ENCODE measurements at places on chromosomes 2 and 18.
A peak's percentile ranks its signal among the peaks of the same experiment; 100 is the strongest.

GRCh38 chr2:233936089-233936488 is 18.9 kb downstream of the TRPM8 start:
- no peak for DNase-seq

GRCh38 chr18:25075331-25075730 is 276.6 kb downstream of the ZNF521 start:
- DNase-seq = no peak

- no peak for DNase-seq
These were observed 34.8 kb upstream of the RND3 start for GRCh38 chr2:150522269-150522668.

DNA sequence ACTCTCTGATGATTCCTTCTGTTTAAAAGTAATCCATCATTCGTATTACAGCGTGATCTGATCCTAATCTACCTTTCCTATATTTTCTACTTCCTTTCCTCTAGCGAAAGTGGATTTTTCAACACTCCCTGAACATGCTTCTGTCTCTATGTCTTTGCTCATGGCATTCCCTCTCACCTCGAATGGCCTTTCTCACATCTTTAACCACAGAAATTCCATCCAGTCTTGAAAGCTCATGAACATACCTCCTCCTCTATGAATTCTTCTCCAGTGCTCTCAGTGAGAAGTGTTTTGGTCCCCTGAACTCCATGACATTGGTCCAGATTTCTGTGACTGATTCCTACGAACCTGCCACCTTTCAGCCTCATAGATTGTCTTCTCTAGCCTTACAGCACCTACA is 323.2 kb downstream of the RAD51AP2 start:
- DNase-seq = no peak

DNA sequence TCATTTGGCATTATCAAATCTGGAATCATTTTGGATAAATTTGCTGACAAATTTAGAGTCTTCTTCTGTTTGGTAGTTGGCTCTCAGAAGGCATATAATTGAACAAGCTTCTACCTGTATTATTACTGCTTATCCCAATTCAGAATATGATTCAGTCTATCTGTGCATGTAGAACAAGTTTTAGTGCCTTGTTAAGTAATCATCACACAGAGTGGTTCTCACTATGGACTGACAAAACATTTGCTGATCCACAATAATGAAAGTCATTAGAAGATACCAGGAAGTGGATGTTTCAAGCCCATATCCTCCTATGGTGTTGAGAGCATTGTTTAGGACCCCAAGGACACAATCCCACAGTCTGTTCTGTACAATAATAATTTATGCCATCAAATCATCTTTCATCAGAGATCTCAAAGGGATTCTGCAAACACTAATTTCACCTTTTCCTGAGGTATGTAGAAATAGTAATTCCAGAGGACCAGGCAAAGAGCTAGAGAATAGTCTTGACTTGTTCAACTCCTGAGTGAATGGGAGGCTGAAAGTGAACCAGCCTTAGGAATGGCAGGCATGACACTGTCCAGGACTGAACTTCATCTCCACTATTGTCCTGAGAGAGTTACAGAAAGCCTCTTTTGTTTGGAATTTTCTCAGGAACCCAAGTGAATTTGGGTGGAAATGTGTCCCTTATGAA is 29.6 kb upstream of the DSC1 start:
- DNase-seq = no peak

DNA sequence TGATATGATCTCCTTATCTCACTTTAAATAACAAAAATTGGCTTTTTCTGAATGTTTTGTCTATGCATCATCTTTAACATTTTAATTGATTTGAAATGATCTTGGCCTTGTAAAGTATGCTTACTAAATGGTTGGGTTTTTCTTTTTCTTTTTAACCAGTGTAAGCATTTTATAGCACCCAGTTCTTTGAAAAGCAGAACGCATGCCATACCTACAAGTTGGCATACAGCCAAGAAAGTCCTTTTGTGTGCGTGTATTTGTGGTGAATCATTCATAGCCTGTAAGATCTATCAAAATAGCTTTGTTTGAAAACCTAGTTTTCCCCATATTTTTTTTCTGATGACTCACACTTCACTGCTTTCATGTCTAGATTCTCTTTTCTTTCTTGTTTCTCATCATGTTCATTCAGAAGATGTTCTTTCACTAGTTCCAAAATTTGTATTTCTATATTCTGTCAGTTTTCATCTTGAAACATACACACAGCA is 4.1 kb upstream of the VRK2 start:
- DNase-seq = no peak

DNA sequence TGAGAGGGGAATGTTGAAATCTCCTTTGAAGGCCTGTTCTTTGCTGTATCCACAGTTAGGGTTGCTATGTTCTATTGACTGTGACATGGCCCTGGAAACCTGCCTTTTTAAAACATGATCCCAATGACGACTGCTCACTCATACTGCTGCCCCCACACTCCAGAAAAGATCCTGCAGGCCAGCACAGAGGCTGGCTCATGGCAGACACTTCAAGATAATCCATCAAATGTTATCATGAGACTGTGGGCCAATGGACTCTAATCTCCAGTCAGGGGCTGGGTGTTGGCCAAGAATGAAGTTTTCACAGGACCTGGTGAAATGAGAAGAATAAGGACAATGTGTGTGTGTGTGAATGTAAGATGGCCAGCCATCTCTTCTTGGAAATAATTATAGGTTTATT is 59.0 kb upstream of the THOC1 start:
- DNase-seq = no peak

GRCh38 chr2:196591621-196592022 is 47.9 kb upstream of the CCDC150 start:
- no peak for DNase-seq

- no peak for DNase-seq
These were observed 144.0 kb downstream of the CLIP4 start for GRCh38 chr2:29259221-29259620.

GRCh38 chr2:191226196-191226595 is 19.0 kb upstream of the MYO1B start:
- no peak for DNase-seq

DNA sequence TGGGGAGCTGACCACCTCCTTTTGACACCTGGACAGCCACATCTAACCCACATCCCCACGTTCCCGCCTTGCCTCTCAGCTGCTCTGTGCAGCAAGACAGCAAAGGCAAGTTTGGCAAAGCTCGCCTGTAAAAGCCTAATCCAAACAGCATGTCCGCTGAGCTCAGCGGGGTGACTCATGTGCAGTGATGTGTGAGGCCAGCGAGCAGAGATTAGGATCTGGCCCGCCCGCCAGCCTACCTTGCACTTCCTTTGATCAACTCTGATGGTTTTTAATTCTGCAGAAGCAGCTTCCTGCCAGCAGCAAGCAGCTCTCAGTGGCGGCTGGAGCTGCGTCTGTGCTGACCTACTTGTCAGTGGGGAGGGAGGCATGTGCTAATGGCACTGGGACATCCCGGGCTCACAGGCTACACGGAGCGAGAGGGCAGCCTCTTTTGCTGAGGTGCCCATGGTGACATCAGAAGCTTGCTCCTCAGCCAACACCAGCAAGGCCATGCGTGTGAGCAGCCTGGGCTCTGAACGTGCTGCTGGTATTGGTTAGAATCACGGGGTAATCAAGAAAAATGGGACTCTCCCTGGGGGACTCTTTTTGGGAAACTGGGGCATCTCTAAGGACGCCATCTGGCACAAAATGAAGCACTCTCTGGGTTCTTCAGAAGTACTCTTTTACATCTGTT is 36.0 kb upstream of the EML4 start:
- no peak for DNase-seq

DNA sequence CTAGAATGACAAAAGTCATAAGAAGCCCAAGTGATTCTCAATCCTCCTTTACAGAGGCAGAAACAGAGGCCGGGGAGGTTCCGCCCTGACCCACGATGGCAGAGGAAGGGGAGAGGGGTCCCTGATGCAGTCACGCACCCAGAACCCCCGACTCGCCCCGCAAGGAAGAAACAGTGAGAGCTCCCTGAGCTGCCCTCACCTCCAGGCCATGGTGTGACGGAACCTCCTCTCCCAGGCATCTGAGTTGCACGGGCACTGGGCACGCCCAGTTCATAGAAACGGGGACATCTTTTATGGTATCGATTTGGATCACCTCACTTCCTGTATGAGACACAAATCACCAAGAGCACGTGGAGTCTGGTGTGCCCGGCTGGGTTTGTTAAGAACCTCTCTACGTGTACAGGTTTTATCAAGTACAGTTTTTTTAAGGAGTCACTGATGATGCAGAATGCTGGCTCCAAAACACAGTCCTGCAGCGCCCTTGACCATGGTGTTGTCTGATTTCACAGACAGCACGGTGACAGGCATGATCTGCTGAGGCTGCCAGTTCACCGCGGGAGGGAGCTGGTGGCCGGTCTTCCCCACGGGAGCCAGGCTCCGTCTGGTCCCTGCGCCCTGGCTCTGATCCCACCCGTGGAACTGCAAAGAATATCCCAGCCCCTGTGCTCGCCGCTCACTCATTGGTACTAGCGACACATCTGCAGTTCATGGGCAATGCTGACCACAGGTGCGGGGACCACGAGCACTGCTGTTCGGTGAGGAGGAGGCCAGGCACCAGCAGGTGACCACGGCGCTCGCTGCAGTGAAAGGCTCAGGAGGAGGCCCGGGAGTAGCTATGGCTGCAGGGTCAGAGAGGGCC is 35.6 kb downstream of the PXDN start:
- DNase-seq = no peak

GRCh38 chr2:40451918-40452605 is at the start of gene SLC8A1:
Gene SLC8A1, minus strand, starts transcription at chr2:40452090.
- DNase-seq = peak; percentile 28

Measured in NCI-H187 treated with DMSO at 0.1 percent for 48 hours (cell line).